ENCODE measurements at places on chromosomes 2 and 18.

- no peak for DNase-seq
These were observed 324.6 kb downstream of the RBM43 start for GRCh38 chr2:150937030-150937429.

GRCh38 chr18:73621091-73621490 lies 526.5 kb downstream of the FBXO15 start:
- no peak for DNase-seq

DNA sequence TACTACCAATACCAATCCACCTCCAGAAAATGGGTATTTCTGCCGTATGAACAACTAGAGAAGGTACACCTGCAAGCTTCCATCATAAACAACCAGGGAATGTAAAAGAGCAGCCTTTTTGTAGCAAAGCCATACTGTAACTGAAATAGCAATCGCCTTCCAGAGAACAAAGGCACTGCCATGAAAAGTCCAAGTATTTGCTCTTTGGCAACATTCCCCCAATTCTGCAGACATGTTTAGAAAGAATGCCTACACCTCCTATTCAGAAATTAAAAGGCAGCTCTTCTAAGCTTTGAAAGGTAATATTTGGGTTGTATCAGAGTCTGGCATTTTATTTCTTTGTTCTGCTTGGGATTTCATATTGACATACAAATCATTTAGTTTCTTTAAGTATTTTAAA lies 487.7 kb downstream of the ERBB4 start:
- DNase-seq: no peak

GRCh38 chr18:68438983-68439382 lies 275.9 kb downstream of the TMX3 start:
- no peak for DNase-seq

- DNase-seq: no peak
These were observed 371.9 kb downstream of the IRS1 start for GRCh38 chr2:226427538-226428307.

DNA sequence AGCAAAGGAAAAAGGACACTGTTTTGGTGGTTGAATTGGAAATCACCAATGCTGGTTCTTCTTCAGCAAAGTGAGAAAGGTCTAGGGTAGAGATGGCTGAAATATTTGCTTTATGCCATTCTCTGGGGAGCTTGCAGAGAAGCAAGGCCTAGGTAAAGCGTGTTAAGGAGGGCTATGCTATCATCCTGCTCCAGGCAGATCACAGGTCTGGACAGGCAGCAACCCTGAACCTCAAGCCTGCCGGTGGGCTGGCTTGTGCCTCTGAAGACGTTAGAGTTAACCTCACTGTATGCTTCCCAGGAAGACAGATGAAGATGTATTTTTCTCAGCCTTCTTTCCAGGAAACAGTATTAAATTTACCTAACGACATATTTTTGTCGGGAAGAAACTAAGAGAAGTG lies 138.5 kb upstream of the LYPD6 start:
- DNase-seq: no peak

- DNase-seq: no peak
These were observed 245.7 kb downstream of the IKZF2 start for GRCh38 chr2:212905640-212906201.

DNA sequence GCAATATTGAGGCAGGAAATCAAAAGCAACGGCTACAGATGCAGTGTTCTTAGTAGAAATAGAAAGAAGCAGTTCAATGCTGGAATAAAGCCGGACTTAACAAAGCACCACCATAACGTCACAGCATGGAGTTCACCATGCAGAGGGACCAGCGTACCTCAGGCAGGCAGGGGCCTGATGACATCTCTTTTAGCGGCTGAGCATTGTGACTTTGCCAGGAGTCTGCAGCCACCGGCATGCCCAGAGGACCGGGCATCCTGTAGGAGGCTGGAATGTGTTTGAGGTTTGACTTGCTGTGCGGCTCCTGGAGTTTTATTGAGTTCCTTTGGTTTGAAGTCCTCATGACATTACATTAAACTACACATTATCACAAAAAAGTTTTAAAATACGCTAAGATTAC lies 139.8 kb downstream of the UXS1 start:
- no peak for DNase-seq

DNA sequence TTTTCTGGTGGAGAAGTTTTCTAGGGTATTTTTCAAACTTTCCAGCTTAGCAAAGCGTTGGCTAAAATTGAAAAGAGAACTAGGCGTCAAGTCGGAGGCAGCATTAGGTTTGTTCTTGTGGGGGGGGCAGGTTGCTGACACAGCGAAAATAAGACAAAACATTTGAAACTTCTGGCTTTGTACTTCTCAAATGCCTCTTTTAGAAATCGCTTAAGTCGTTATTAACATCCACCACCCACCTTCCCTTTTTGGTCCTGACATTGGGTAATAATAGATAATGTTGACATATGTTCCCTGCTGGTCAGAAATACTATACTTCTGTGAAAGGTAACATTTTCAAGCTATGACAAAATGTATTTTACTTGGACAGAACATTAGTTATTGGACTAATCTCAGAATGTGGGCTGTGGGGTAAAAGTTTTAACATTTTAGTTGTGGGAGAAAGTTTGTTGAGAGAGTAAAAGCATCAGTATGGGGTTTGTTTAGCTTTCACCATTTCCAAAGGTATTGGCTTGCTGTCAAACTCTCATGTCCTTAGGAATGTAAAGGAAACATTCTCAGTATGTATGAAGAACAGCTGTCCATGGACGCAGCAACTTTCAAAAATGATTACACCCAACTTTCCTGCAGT lies 88.1 kb upstream of the ZEB2 start:
- no peak for DNase-seq

- peak; percentile 28 for DNase-seq
These were observed 111.3 kb upstream of the CAVIN2 start for GRCh38 chr2:191957996-191958860.

GRCh38 chr2:218010140-218010983 lies 7.6 kb upstream of the TNS1 start:
- DNase-seq: peak; percentile 26

GRCh38 chr2:176934131-176934530 lies 278.5 kb upstream of the HNRNPA3 start:
- DNase-seq: no peak

GRCh38 chr2:178877874-178878273 lies 70.7 kb upstream of the TTN start:
- no peak for DNase-seq

DNA sequence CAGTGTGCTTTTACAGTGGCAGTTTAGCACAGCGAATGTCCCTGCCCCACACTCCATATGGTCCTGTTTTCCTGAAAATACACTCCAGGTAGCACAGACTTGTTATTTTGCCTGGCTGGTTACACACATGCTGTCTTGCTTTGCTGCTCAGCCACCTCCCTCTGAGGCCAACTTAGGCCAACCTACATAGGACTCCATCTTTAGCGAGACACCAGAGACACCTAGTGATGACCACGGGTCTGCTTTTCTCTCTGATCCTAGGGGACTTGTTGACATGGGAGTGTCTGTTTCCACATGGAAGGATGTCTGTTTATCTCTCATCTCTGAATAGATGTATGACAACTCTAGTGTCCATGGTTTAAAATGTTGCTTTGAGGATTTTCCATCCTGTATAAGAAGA lies 43.3 kb downstream of the PLEKHB2 start:
- DNase-seq: no peak

GRCh38 chr2:101442667-101443061 lies 32.2 kb downstream of the RFX8 start:
- DNase-seq: no peak

DNA sequence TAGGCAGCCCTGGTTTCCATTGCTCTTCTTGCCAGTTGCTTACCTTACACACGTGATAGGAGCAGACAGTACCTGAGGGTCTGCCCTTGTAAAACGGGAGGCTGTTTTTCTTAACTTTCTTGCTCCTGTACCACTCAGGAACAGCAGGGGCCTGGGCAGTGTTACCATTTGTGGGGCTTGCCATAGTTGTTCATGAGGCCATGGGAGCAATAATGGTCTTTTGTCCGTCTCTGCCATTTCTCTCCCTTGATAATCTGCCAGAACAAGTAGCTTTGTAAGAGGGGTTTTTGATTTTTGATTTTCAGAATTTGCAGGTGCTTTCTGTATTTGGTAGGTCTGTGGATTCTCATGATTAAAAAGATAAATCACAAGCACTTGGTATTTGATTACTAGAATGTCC lies 259.0 kb downstream of the PHLPP1 start:
- no peak for DNase-seq

DNA sequence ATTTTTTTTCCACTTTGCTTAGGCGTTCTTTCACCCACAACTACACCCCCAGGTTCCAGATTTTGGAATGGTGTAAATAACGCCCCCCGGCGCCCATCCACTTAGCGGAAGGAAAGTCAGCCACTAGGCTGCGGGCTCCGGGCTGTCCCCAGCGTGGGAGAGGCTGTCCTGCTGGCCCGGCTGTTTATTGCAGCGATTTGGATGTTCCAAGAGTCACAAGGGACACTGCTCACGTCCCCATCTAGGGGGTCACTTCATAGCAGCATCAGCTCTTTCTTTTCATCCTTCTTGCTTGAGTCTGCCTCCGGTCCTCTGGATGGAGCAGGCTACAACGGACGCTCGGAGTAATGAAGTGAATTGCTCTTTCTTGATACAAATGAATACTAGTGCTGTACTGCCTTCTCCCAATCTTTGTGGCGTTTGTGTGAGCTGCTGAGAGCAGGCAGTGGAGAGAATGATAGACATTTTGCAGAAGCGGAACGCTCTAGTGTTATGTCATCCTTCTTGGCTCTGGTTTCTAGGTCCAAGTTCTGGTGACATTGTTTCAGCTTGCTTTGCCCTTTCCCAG lies 50.7 kb upstream of the PAIP2B start:
- peak; percentile 48 for DNase-seq

DNA sequence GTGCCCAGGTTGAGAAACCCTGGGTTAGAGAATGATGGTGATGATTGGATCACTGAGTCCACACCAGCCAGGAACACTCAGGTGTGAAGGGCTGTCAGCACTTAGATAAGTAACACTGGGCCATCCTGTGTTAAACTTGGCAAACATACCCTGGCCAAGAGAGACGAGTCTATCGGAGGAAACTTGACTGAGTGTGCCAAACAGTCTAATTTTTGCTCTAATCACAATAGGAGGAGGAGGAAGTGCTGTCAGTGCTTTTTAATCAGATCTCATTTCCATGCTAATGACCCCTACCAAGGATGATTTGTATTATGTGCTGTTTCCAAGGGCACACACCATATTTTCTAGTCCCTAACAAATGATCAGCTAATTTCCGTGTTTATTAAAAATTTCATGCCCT lies 63.8 kb upstream of the SEC11C start:
- DNase-seq: peak; percentile 41
